AML-193 (cell line): ENCODE measurements at places on chromosomes 7 and 10.

DNA sequence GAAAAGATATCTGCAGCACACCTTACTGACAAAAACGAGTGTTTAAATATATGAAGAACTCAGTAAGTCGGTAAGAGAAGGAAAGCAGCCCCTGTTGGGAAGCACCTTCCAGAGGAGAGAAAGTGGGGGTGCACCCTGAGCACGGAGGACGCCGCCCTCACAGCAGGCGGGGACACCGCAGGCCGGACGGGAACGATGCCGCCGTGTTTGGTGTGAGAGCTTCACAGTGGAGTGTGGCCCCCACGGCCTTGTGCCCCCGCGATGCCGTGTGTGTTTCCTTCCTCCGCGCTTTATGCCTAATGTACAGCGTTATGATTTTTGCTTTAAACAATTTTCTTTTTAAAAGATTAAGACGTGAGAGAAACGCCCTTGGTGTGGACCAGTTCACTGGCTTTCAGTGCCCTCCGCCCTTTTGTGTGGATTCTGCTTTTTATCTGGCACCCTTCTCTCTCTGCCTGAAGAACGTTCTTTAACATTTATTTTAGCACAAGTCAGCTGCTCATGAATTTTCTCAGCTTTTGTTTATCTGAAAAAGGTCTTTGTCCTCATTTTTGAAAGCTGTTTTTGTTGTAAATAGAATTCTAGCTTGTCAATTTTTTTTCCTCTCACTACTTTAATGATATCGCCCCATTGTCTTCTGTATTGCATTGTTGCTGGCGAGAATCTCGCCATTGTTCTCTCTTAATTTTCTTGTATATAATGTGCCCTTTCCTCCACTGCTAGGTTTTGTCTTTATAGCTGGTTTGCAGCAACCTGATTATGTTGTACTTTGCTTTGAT, 110.7 kb downstream of the INPP5A start:
- no peak for DNase-seq

GRCh38 chr10:115981081-115981480, 291.9 kb downstream of the GFRA1 start:
- DNase-seq, result no peak

- DNase-seq, result no peak
These were observed 47.2 kb upstream of the MKI67 start for GRCh38 chr10:128173386-128173785.

DNA sequence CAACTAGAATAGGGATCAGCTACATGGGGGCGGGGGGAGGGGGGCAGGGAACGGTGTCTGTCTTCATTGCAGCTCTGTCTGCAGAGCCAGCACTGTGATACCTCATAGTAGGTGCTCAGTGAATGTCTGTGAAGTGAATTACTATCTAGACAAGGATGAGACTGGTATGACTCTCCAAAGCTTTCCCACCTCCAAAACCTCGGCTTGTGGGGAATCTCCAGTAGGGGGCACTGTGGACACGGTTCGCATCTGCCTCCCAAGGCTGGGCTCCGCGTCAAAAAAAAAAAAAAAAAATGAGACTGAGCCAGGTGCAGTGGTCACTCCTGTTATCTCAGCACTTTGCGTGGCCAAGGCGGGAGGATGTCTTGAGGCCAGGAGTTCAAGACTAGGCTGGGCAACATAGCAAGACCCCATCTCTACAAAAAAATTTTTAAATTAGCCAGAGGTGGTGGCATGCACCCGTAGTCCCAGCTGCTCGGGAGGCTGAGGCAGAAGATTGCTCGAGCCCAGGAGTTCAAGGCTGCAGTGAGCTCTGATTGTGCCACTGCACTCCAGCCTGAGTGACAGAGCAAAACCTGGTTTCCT, 9.6 kb downstream of the TRIM56 start:
- DNase-seq, result peak; percentile 16

DNA sequence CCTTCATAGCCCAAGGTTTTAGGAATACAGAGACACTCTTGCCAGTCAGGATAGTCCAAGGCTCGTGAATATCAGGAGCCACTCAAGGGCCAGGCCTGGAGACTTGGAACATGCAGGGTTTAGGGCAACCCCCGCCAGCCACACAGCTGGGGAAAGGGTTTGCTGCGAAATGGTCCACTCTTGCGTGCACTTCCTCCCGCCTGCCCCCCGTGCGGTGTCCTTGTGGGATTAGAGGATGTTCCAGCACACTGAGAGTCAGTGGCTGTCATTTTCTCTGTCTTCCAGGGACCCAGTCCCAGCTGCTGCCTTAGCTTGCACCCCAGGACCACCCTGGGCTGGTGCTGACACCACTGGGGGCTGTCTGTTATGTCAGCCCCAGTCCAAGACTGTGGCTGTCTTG, 38.5 kb downstream of the POR start:
- no peak for DNase-seq

DNA sequence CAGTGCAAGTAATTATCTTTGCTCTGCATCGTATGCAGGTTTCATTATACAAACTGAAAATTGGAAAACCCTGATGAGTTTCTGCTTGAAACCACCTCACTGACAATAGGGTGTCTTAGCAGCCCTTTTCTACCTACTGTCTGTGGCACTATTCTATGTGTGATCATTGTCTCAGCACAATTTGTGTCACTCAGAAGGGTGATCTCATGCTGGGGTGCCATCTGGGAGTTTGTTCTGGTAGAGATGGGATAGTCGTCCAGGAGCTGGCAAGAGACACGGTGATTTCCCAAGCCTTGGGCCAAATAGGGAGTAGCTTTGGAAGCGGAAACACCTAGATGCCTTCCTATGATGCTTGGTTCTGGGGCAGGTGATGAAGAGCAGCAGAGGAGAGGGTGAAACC, 186.3 kb downstream of the FRMD4A start:
- DNase-seq, result no peak

- peak; percentile 5 for DNase-seq
These were observed 34.6 kb downstream of the IFT22 start for GRCh38 chr7:101287032-101287431.

DNA sequence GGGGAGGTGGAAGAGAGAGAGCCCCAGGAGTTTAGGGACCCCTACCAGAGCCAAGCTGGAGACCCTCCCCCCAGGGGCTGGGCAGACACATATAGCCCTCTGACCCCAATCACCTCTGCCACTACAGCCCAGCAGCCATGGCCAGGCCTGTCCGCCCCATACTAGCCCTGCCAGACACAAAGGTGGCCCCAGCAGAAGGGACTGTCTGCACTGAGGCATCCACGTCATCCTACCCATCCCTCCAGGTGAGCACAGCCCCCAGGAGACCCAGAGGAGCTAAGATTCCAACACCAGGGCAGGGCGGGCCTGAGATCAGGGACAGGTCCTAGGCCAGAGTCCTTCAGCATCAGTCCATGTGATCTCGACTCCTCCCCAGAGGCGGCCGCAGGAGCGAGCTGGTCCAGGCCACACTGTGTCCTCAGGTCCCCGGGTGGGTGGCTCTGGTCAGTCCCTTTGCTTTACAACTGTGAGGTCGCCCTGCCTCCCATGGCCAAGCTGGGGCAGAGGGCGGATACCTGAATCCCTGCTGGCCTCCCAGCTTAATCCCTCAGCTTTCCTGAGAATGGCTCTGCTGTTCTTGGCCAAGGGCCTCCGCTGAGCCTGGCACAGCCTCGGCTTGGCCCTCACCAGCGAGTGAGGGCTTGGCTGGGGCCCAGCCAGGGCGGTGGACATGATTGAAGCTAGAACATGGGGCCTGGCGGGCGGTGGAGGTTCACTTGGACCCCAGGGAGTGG, 14.3 kb upstream of the ELN start:
- no peak for DNase-seq
